ENCODE measurements at places on chromosomes 11 and 22.

GRCh38 chr11:112128483-112129121, 35.3 kb downstream of the IL18 start:
- DNase-seq = no peak
- peaks cover 3% of the 10 kb centered on the region for H3K4me1 ChIP-seq
- peaks cover 2% of the 10 kb centered on the region for H3K36me3 ChIP-seq
- no peak overlapping the region for H3K27ac ChIP-seq
- no peak overlapping the region for H3K4me3 ChIP-seq
- no peaks in the 10 kb centered on the region for H3K27me3 ChIP-seq

DNA sequence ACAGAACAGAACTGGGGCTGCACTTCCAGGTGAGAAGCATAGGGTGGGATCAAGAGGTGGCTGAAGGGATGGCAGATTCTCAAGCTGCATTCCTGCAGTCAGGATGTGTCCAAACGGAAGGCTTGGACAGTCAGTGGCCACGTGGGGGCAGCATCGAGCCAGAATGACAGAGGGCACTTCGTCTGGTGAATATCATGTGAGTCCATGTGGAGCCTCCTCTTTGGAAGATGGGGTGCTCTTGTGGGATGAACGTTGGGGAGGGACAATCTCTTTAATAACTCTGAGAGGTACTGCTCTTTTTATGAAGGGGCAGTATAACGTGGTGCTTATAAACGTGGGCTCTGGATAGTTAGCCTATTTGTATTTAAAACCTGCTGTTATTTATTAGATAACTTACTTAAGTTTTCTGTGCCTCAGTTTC, 154.9 kb upstream of the NAV2 start:
- no peak overlapping the region for H3K4me3 ChIP-seq
- H3K27me3 ChIP-seq = peaks cover 21% of the 10 kb centered on the region
- peaks cover 2% of the 10 kb centered on the region for H3K4me1 ChIP-seq
- DNase-seq = peak; percentile 57
- H3K27ac ChIP-seq = no peak overlapping the region
- no peaks in the 10 kb centered on the region for H3K36me3 ChIP-seq

GRCh38 chr11:70322666-70323065, 52.2 kb downstream of the PPFIA1 start:
- no peak for DNase-seq
- H3K4me1 ChIP-seq = no peaks in the 10 kb centered on the region
- peaks cover 18% of the 10 kb centered on the region for H3K36me3 ChIP-seq
- H3K27ac ChIP-seq = no peak overlapping the region
- H3K27me3 ChIP-seq = no peaks in the 10 kb centered on the region

- no peak overlapping the region for H3K27ac ChIP-seq
- no peak for DNase-seq
- H3K27me3 ChIP-seq = peaks cover 11% of the 10 kb centered on the region
- no peaks in the 10 kb centered on the region for H3K36me3 ChIP-seq
- H3K4me3 ChIP-seq = no peak overlapping the region
Measured at GRCh38 chr11:36212564-36213392, 76.4 kb downstream of the COMMD9 start.

DNA sequence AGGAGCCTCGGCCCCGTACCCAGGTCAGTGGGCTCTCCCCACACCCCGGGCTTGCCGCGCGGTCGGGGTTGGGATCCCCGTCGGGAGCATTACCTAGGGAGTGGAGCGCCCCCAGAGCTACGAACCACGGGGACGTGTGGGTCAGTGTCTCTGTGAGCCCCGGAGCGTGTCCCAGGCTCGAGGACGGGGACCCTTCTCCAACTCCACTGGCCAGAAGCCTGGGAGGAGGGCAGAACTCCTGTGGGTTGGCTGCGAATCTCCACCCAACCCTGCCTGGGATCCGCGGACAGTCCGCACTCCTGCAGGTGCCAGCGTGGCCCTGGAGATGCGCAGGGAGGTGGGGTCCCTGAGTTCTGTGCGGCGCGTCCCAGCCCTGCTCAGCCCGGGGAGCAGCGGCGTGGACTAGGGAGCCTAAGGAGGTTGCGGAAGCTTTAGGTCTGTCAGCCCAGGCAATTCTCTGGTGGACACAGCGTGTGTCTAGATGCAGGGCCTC, 346 bp downstream of the PPFIBP2 start:
- DNase-seq = peak; percentile 31
- H3K27me3 ChIP-seq = no peaks in the 10 kb centered on the region
- peak overlapping the region; percentile 62 for H3K27ac ChIP-seq
- H3K4me3 ChIP-seq = peak overlapping the region; percentile 85
- H3K36me3 ChIP-seq = peaks cover 17% of the 10 kb centered on the region
- peaks cover 45% of the 10 kb centered on the region for H3K4me1 ChIP-seq

Data from activated naive CD8-positive, alpha-beta T cell treated with anti-CD3 and anti-CD28 coated beads for 36 hours (primary cell).